ENCODE measurements at places on chromosomes 2 and 18.
A peak's percentile ranks its signal among the peaks of the same experiment; 100 is the strongest.

GRCh38 chr2:151619337-151619989 is 114.8 kb downstream of the NEB start:
- H3K4me1 ChIP-seq, result peaks cover 9% of the 10 kb centered on the region
- no peaks in the 10 kb centered on the region for H3K27me3 ChIP-seq
- DNase-seq, result no peak
- H3K4me3 ChIP-seq, result no peak overlapping the region
- no peak overlapping the region for H3K27ac ChIP-seq
- H3K36me3 ChIP-seq, result no peaks in the 10 kb centered on the region

DNA sequence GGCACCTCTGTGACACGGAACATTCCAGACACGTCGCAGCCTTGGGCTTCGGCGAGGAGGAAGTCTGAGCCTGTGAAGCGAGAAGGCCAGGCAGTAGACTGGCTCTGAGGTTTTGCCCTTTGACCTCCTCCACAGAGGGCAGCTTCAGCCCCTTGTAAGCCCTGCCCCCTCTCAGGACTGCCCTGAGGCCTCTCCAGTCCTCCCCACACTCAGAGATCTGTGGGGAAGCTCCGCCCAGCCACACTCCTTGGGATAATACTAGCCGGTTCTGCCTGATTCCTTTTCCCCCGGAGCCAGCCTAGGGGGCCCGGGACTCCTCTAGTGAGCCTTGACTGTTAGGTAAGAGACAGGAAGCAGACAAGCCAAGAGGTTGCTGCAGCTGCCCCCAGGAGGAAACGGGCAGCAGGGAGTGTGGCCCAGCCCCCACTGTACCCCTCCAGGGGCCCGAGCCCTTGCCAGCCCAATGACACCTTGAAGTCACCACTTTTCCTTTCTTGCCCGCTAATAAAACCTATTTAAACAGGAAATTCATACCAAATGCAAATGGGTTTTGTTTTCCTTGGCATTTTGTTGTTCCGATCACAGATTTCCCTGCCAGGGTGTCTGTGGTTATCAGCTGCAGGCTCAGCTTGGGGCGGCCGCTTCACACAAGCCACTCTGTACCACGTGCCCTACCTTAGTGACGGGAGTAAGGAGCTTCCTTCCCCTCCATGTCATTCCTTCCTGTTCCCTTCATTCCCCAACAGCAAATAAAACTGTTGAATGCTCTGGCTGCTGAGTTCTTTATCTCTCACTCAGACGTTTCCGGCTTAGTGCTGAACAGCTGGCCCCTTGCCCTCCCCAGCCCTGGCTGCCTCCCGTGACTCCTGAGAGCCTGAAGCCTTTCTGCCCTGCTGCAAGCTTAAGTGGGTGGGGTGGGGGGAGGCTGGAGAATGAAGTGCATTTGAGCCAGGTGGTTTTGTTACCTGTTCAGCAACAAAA is 124.7 kb downstream of the CABLES1 start:
- peaks cover 31% of the 10 kb centered on the region for H3K4me1 ChIP-seq
- peak overlapping the region; percentile 38 for H3K4me3 ChIP-seq
- H3K27me3 ChIP-seq, result no peaks in the 10 kb centered on the region
- peak overlapping the region; percentile 34 for H3K27ac ChIP-seq

DNA sequence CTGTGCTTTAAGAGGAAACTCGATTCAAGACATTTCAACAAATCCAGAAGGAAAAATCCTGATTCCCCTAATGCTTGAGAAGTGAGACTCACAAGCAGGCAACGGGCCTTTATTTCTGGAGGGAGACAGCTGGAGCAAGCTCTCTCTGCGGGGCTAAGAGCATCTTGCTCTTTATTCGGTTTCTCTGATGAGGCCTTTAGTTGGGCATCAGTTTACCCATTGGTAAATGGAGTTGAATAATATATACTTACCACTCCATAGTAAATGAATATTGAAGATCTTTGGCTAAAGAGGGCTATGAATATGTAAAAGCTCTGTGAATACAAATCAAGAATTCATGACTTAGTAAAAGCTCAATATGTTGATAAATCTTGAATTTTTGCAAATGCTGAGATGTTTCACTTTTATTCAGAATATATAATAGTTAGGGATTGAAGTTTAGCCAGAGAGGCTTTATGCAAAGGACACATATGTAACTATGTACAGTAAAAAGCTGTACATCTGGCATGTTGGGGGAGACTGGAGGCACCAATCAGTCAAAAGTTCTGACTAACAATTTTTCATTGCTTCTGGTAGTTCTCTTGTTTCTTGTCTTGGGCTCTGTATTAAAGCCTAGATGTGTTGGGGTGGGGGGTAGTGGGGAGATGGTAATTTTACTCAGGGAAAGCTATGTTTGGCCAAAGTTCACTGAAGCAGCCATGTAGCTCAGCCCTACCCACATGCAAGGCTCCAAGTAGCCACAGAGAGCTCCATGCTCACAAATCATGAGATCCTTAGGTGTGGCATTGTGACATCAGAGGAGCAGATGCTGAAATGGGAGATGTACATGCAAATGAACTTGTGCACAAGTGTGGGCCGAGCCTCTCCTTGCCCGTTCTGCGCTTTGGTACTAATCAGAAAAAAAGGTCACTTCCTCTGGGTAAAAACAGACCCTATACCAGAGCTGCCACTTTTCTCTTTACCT is 200.2 kb downstream of the SATB2 start:
- no peak for DNase-seq
- H3K4me1 ChIP-seq, result no peaks in the 10 kb centered on the region
- H3K4me3 ChIP-seq, result no peak overlapping the region
- no peak overlapping the region for H3K27ac ChIP-seq
- no peaks in the 10 kb centered on the region for H3K27me3 ChIP-seq
- H3K36me3 ChIP-seq, result no peaks in the 10 kb centered on the region

- H3K27me3 ChIP-seq, result no peaks in the 10 kb centered on the region
- H3K4me3 ChIP-seq, result no peak overlapping the region
- no peaks in the 10 kb centered on the region for H3K4me1 ChIP-seq
- no peak overlapping the region for H3K27ac ChIP-seq
- no peak for DNase-seq
Measured at GRCh38 chr2:108436976-108437375, 12.0 kb upstream of the GCC2 start.

DNA sequence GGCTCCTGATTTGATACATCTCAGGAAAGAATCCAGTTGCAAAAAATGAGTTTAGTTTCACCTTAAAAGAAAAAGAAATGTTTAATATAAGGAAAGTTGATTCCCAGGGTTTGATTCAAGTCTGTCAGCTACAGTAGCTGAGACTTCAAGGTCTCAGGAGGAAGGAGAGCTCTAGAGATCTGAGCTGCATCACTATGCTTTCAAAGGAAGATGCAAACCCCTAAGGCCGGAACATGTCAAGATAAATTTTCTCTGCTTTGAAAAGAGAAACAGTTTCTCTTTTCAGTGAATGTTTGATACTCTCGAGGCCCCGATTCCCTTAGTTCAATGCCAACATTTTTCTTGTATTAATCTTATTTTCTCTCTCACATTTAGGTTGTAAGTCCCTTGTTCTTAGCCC is 128.6 kb downstream of the RGPD3 start:
- H3K27me3 ChIP-seq, result no peaks in the 10 kb centered on the region
- H3K4me3 ChIP-seq, result no peak overlapping the region
- DNase-seq, result no peak
- H3K4me1 ChIP-seq, result no peaks in the 10 kb centered on the region

DNA sequence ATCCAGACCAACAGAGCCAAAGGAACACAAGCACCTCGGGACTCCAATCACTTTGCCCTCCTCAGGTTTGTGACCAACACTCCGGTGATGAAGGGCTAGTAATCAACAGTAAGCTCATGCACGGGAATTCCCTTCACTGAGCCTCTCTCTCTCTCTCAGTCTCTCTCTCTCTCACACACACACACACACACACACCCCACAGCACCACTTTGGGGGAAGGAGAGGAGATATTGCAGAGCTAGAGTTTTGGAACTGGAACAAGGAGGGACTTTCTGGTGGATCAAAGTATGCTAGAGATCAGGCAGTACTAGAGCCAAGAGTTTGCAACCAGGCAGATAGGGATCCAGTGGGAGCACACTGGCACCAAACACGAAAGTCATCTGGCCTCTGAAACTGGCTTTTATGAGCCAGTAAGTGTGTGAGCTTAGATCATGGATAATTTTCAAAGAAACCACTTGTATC is 98.7 kb downstream of the ANKRD44 start:
- H3K36me3 ChIP-seq, result no peaks in the 10 kb centered on the region
- H3K4me3 ChIP-seq, result peak overlapping the region; percentile 9
- no peak for DNase-seq
- H3K4me1 ChIP-seq, result peaks cover 99% of the 10 kb centered on the region
- H3K27ac ChIP-seq, result peak overlapping the region; percentile 15

DNA sequence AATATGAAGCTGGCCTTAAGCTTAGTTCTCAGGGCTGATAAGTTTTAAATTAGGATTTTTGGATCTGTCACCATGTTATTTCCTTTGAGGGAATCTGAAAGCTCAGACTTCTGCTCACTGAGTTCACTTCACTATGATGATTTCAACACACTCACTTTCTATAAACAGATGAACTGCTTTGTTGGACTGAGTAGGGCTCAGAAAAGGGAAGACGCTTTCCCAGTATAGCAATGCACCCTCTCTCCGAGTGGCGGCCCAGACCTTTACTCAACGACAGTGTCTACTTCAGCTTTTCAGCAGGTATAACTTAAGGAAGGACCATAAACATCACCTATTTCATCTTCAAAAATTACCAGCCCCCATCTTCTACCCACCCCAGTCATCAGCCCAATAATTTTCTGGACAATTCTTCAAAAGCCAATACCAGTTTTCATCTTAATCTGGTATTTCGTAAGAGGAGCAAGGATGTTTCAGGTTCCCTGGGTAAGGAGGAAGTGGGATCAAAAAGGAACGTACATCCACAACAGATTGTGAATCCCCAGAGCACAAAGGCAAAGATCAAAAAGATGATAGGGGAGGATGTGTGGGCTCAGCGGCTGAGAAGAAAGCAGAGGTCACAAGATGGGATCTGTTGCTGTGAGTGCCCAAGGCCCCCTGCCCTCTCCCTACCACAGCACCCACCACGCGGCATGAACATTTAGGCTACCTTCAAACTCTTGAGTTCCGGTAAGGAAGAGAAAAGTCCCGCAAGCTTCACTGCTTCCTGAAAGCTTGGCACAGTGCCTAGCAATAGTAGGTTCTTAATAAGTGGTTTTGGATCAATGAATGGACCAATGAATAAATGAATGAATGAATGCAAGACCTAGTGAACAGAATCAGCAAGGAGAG is 41.9 kb downstream of the LPIN2 start:
- H3K36me3 ChIP-seq, result no peaks in the 10 kb centered on the region
- peak overlapping the region; percentile 51 for H3K4me3 ChIP-seq
- H3K27ac ChIP-seq, result peak overlapping the region; percentile 71

DNA sequence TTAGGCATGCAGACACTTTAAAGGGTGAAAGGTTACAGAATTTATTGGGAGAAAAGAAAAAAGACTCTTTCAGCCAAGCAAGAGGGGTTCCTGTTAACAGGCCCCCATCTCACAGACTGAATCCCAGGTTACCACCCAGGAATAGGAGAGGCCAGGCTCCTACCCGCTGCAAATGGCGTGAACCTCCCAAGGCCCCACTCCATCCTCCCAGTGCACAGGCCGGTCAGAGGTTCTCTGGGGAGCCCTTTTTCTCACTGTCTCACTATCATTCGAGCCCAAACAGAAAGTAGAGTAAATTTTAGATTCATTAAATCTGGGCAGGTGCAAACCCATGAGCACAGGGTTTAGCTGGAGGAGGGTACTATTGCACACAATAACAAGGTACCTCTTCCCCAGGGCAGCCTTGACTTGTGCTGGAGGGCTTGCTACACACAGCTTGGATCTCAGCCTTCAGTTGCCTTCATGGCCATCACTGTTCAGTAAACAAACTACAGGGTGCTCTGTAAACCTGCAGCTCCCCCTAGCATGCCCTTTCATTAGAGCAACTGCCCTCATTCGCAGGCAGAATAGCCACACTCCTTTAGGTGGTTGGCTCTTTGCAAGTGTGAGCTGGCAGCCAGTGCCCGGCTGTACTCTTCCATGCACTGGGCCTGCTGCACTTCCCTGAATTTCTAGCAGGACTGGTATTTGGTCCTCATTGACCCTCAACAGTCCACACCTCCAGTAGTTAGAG is 7.3 kb upstream of the PLEK start:
- no peaks in the 10 kb centered on the region for H3K27me3 ChIP-seq
- peaks cover 7% of the 10 kb centered on the region for H3K4me1 ChIP-seq
- H3K27ac ChIP-seq, result no peak overlapping the region
- no peak for DNase-seq
- no peak overlapping the region for H3K4me3 ChIP-seq
- H3K36me3 ChIP-seq, result no peaks in the 10 kb centered on the region

Data from CD8-positive, alpha-beta memory T cell (primary cell).